ENCODE measurements at places on chromosomes 7 and 10. TPM values are rescaled to one million over a fixed set of nuclear protein-coding genes. Genes with fewer than 3 reads are reported as not detected.
A peak's percentile ranks its signal among the peaks of the same experiment; 100 is the strongest.

DNA sequence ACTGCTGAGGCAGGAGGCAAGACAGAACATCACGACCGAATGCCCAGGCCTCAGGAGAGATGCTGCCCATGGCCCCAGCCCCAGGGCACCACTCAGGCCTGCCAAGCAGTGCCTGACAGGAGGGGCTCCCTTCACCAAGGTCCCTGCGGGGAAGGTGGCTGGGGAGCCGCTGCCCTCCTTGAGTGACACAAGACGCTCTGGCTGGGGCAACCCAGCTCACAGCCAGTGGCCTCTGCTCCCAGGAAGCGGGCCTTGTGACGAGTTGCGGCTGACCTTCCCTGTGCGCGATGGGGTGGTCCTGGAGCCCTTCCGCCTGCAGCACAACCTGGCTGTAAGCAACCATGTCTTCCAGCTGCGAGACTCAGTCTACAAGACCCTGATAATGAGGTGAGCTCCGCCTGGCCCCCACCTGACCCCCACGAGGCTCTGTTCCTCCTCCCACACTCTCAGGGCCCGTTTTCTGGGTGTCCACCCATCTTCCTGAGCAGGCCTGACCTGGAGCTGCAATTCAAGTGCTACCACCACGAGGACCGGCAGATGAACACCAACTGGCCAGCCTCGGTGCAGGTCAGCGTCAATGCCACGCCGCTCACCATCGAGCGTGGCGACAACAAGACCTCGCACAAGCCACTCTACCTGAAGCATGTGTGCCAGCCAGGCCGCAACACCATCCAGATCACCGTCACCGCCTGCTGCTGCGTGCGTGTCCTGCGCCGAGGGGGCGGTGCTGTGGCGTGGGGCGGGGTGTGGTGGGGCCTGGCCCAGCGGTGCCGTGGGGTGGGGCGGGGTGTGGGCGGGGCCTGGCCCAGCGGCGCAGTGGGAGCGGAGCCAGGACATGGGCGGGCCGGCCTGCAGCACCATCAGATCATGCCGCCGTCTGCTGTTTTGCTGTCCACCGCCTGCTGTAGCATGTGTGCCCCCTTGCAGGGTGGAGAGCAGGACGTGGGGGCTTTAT, 12.8 kb downstream of the ZMIZ2 start:
- no peak overlapping the region for H3K4me3 ChIP-seq
- peaks cover 9% of the 10 kb centered on the region for H3K4me1 ChIP-seq
- no peaks in the 10 kb centered on the region for H3K27me3 ChIP-seq
- H3K36me3 ChIP-seq, result peaks cover 17% of the 10 kb centered on the region

DNA sequence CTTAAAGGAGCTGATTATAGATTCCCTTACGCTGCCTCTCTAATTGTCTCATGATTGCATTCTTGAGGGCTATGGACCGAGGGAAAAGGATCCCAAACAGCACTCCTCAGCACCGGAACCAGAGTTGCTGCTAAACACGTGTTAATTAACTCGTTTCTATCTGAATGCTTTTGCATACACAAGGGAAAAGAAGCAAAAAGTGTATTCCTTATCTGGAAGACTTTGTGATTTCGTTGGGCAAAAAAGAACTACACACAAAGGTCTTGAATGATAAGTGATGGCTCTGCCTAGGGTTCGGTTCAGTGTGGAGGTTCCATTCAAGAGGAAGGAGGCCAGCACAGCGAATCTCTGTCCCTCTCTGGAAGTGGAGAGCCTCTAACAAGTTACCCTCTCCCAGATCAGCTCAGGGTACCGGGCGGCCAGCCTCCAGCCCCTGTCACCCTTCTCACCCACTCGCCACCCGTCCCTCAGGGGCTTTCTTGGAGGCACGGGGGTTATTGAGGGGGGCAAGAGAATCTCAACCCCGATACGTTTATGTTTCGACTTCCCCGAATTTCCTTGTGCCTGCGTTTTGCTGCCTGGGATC, 515 bp upstream of the SLC4A2 start:
- peak overlapping the region; percentile 97 for H3K27ac ChIP-seq
- H3K4me1 ChIP-seq, result peaks cover 59% of the 10 kb centered on the region
- H3K36me3 ChIP-seq, result peaks cover 4% of the 10 kb centered on the region
- H3K27me3 ChIP-seq, result no peaks in the 10 kb centered on the region
- no peak for DNase-seq

The CFAP69 gene
- 2.8 TPM for total RNA-seq

GRCh38 chr10:58513188-58514110, 777 bp downstream of the BICC1 start:
- H3K4me3 ChIP-seq, result peak overlapping the region; percentile 67
- no peaks in the 10 kb centered on the region for H3K4me1 ChIP-seq
- peaks cover 8% of the 10 kb centered on the region for H3K27me3 ChIP-seq
- DNase-seq, result peak; percentile 50
- H3K36me3 ChIP-seq, result no peaks in the 10 kb centered on the region
- H3K27ac ChIP-seq, result peak overlapping the region; percentile 80

The DLX5 gene
- not detected for total RNA-seq

- H3K36me3 ChIP-seq, result no peaks in the 10 kb centered on the region
- H3K27ac ChIP-seq, result no peak overlapping the region
- H3K4me3 ChIP-seq, result no peak overlapping the region
Observed at GRCh38 chr10:92868557-92868956, 20.2 kb downstream of the EXOC6 start.

DNA sequence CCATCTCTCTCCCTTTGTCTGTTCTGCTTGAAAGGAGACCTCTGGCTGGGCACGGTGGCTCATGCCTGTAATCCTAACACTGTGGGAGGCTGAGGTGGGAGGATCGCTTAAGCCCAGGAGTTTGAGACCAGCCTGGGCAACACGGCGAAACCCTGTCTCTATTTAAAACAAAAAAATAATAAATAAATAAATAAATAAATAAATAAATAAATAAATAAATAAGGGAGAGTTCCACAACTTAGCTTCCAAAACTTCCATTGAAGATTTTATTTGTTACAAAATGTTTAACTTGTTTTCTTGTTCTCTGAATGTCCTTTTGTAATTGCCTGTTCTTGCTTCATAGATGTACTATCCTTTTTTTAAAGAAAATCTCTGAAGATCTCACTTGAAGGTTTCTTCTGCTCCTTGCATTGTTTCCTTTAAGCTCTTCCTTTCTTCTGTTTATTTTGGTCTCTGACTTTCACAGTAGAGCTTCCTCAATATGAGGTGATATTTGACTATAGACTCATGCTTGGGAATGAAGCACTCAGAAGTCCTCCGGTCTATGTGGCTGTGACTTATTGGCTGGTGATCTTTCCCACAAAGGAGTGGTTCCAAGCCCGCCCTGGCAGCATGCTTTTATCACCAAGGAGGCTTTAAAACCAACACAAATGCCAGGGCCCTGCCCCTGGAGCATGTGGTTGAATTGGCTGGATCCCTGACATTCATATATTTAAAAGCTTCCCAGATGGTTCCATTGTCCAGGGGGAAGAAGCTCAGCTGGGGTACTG, 18.1 kb upstream of the NPTX2 start:
- no peak for DNase-seq
- H3K27me3 ChIP-seq, result no peaks in the 10 kb centered on the region
- H3K36me3 ChIP-seq, result no peaks in the 10 kb centered on the region

The AS3MT gene
- total RNA-seq, result 24.3 TPM

GRCh38 chr7:123727071-123727837, 21.5 kb downstream of the WASL start:
- H3K27ac ChIP-seq, result no peak overlapping the region
- H3K4me3 ChIP-seq, result no peak overlapping the region
- H3K36me3 ChIP-seq, result no peaks in the 10 kb centered on the region
- no peak for DNase-seq
- peaks cover 53% of the 10 kb centered on the region for H3K4me1 ChIP-seq

The CARD11 gene
- total RNA-seq, result 0.21 TPM

DNA sequence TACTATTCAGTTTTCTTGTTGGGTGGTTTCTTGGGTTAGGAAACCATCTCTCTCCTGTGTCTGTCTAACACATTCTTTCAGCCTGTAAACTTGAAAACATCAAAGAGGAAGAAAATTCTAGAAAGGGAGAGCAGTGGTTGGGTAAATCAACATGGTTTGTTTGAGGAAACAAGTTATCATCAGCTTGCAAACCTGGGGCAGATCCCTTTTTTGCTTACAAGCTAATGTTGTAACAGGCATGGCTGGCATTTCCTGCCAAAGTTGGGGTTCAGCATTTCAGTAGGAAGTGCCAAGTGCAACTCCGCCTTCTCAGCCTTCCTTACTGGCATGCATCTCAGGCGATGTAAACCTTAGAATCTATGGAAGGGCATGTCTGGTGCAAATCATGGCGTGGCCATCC, 112.6 kb downstream of the EEPD1 start:
- H3K4me3 ChIP-seq, result no peak overlapping the region
- peaks cover 53% of the 10 kb centered on the region for H3K4me1 ChIP-seq
- peak; percentile 42 for DNase-seq
- H3K36me3 ChIP-seq, result no peaks in the 10 kb centered on the region

DNA sequence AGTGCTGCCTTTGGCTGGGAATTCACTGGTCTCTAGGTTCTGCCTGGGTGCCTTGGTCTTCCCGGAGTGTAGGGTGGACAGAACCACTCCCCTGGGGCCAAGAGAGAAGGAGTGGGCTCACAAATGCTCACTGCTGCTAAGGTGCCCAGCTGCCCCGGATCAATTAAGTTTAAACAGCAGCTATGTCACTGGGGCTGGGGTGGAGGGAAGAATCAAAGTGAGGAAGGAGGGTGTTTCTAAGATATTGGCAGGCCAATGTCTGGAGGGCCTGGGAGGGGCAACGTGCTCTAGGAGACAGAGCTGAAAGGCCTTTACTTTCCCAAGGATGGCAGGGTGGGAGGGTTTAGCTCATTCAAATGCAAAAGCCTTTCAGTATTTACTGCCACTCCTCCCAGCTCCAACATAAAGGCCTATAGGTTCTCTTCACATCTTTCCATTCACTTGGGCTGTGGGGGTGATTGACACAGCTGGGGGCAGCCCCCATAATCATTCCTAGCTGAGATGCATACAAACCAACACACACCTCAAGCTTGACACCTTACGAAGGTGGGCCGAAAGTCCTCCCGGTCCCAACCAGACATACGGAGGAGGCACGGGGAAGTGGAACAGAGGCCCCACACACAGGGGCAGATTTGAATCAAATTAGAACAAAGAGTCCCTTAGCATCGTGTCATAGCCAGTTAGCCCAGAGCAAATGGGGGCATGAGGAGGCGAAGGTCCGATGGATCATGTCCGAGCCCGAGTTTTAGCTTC, 108.0 kb upstream of the EFCAB10 start:
- no peak overlapping the region for H3K4me3 ChIP-seq
- H3K27ac ChIP-seq, result no peak overlapping the region
- no peaks in the 10 kb centered on the region for H3K4me1 ChIP-seq
- no peaks in the 10 kb centered on the region for H3K36me3 ChIP-seq
- no peaks in the 10 kb centered on the region for H3K27me3 ChIP-seq

DNA sequence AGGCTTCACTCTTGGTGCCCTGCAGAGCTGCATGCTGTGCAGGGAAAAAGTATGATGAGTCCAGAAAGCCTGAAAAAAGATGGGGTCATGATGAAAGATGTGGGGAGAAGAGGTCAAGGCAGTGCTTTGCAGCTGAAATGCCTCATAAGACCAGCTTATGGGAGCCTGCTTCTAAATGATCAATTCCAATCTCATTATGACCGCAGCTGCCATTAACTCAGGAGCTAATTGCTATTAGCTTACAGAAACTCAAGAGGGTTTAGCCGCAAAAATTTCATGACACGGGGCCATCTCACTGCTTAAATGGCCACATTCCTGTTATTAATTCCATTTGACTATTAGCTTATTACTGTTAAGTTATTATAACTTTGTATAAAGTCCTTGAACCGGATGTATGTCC, 502.9 kb upstream of the ZMIZ1 start:
- H3K27me3 ChIP-seq, result no peaks in the 10 kb centered on the region
- H3K4me3 ChIP-seq, result no peak overlapping the region
- peaks cover 15% of the 10 kb centered on the region for H3K4me1 ChIP-seq
- no peaks in the 10 kb centered on the region for H3K36me3 ChIP-seq
- DNase-seq, result no peak

The NDUFA5 gene
- 358 TPM for total RNA-seq

DNA sequence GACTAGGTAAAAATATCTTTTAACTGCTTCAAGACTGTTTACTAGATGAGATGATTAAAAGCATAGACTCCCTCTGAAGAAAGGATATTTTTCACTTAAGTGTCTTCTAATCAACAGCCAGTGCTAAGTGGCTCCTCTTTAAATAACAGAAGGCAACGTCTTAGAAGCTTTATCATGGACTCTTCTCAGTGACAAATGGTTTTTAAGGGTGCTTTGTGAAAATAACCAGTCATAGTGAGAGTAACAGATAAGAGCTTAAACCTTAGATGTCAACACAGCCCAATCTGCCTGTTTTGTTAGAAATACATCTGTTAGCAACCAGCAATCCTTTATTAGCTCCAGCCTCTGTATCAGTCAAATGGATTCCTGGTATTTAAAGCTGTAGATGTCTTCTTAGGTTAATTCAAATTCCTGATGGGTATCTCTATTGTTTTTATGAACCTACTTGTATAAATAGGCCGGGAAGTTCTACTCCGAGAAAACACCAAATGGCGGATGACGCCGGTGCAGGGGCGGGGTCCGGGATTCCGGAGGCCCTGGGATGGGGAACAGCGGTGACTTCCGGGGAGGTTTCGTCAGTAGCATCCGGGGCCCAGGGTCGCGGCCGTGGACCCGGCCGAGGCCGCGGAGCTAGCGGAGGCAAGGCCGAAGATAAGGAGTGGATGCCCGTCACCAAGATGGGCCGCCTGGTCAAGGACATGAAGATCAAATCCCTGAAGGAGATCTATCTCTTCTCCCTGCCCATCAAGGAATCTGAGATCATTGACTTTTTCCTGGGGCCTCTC, 285.4 kb downstream of the GPR37 start:
- no peak overlapping the region for H3K4me3 ChIP-seq
- no peaks in the 10 kb centered on the region for H3K4me1 ChIP-seq
- no peaks in the 10 kb centered on the region for H3K36me3 ChIP-seq
- no peak for DNase-seq
- H3K27ac ChIP-seq, result no peak overlapping the region
- H3K27me3 ChIP-seq, result no peaks in the 10 kb centered on the region

GRCh38 chr10:104307576-104308438, 30.5 kb downstream of the ITPRIP start:
- DNase-seq, result peak; percentile 5
- H3K27ac ChIP-seq, result peak overlapping the region; percentile 87
- H3K27me3 ChIP-seq, result no peaks in the 10 kb centered on the region
- peaks cover 77% of the 10 kb centered on the region for H3K4me1 ChIP-seq
- peaks cover 11% of the 10 kb centered on the region for H3K36me3 ChIP-seq

The SH2D4B gene
- not detected for total RNA-seq

- peak overlapping the region; percentile 98 for H3K27ac ChIP-seq
- H3K36me3 ChIP-seq, result peaks cover 7% of the 10 kb centered on the region
- H3K4me3 ChIP-seq, result peak overlapping the region; percentile 78
- H3K4me1 ChIP-seq, result peaks cover 43% of the 10 kb centered on the region
Observed at GRCh38 chr10:24722676-24723385, 856 bp downstream of the ARHGAP21 start.
